IPS DF 6.9 (cell line): ENCODE measurements at places on chromosomes 12 and 14.

GRCh38 chr12:104738331-104738730 is 219.8 kb downstream of the SLC41A2 start:
- DNase-seq = no peak

GRCh38 chr12:31618228-31619025 is 27.5 kb upstream of the DENND5B start:
- DNase-seq = no peak

- no peak for DNase-seq
Observed at GRCh38 chr12:78189656-78190055, 359.0 kb downstream of the NAV3 start.

GRCh38 chr14:61033054-61033453 is 52.0 kb downstream of the SLC38A6 start:
- no peak for DNase-seq

- no peak for DNase-seq
Observed at GRCh38 chr14:31879661-31880348, 197.3 kb upstream of the ARHGAP5 start.

GRCh38 chr14:85822236-85822635 is 292.3 kb downstream of the FLRT2 start:
- DNase-seq = no peak

GRCh38 chr14:31070431-31070830 is 44.3 kb upstream of the STRN3 start:
- no peak for DNase-seq

DNA sequence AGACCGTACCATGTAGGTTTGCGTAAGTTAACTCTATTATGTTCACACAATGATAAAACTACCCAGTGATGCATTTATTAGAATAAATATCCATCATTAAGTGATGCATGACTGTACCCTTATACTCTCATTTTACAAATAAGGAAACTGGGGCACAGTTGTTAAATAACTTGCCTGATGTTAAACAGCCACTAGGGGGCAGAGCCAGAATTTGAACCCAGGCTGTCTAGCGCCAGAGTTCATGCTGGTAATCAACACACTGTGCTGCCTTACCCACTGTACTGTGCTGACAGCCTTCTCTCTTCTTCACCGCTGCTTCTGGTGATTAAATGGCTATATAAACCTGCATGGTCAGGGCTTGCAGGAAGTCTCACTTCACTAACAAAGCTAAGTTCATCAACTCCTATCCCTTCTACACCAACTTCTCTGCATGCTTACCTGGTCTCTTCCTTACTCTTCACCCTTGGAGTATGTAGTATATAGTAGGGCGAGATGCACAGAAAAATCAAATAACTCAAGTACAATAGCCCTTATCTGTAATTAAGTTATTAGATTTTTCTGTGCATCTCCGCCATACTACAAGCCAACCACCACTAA is 43.6 kb upstream of the APPL2 start:
- DNase-seq = peak; percentile 35

GRCh38 chr14:99703381-99703780 is 19.3 kb downstream of the CYP46A1 start:
- DNase-seq = no peak

DNA sequence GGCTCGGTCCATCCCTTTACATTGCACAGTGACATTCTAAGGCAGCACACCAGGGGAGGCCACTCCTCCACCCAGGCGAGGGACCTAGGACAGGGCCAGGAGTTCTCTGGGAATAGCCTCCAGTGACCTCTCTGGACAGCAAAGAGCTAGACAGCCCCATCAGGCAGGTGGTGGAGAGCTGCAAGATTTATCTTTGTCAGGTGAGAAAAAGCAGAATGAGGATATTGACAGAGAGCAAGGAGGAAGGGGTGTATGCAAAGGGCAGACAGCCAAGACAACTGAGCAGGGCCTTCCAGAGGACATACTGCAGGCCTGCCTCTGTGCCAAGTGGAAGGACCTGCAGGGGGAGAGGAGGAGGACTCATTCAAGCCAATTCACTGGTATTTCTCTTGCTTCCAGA is 112.4 kb upstream of the MAX start:
- no peak for DNase-seq

- DNase-seq = no peak
Observed at GRCh38 chr12:131773582-131774221, 54.5 kb upstream of the MMP17 start.

GRCh38 chr12:57230381-57231155 is 1.1 kb downstream of the SHMT2 start:
- DNase-seq = no peak

DNA sequence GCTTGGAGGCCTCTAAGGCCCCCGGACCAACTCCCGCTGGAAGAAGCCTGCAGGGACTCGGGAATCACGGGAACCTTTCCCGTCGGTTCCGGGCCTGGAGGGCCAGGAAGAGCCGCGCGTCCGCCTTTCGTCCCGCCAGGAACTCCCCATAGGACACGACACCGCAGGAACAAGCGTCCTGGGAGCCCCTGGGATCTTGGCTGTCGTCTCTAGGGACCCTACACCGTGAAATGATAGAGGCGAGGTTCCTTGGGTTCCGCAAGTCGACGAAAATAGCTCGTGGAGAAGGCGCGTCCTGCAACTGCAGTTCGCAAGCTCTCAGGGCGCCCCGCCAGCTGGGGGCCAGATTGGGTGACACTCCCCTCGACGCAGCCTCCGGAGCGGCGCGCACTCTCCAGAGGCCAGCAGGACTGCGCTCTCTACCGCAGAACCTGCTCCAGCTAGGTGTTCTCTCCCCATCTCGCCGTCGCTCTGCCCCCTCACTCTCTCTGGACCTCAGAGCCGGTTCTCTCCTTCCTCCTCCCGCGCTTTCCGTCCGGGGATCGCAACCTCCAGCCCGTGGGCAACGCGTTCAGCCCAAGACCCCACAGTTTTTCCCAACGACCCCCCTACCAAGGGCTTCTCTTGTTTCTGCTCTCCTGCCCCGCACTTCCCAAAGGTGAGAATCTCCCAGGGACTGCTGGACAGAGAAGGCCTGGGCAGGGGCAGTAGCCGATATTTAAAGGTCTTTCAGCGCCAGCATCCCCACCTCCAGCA is 776 bp downstream of the BMP4 start:
- no peak for DNase-seq

- no peak for DNase-seq
Observed at GRCh38 chr12:54240971-54241588, 38.8 kb downstream of the CBX5 start.

DNA sequence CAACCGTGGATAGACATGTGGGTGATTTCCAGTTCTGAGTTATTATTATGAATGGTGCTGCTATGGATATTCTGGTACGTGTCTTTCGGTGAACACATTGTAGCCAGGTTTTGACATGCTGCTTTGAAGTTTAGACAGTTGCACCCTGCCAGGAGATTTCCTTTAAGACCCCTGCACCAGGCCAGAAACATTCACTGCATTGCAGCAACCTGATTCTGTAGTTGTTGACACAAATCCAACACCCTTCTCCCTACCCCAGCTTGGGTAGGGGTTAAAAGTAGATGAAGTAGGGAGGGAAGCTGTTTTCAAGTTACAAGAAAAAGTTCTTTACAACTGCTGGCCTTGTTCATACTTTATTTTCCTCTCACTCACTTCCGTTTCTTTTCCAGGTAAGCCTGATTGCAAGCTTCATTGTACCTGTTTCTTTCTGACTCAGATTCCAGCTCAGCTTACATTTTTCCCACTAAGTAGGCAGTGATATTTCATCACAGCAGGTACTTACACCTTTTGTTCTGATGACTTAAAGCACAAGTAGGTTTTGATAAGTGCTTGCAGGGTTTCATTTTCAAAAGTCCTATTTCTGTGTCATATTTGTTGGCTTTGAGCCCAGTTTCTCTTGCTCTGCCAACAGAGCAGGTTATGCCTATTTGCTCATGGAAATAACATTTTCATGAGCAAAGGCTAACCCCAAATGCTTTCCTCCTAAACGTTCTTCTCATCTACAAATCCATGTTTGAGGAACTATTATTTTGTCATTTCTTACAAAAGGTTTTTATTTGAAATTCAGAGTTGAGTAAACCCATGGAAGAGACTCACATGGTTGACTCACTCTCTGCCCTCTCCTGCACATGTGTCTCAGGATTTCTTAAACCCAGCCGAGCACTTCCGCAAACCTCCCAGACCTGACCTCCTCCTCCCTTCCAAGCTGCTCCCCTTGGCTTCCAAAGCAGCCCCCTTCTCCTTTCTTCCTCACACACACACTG is 12.1 kb upstream of the LTA4H start:
- no peak for DNase-seq

- peak; percentile 82 for DNase-seq
Observed at GRCh38 chr12:6370994-6371754, 4.2 kb downstream of the SCNN1A start.

GRCh38 chr12:82910246-82910893 is 223.7 kb downstream of the TMTC2 start:
- DNase-seq = no peak

DNA sequence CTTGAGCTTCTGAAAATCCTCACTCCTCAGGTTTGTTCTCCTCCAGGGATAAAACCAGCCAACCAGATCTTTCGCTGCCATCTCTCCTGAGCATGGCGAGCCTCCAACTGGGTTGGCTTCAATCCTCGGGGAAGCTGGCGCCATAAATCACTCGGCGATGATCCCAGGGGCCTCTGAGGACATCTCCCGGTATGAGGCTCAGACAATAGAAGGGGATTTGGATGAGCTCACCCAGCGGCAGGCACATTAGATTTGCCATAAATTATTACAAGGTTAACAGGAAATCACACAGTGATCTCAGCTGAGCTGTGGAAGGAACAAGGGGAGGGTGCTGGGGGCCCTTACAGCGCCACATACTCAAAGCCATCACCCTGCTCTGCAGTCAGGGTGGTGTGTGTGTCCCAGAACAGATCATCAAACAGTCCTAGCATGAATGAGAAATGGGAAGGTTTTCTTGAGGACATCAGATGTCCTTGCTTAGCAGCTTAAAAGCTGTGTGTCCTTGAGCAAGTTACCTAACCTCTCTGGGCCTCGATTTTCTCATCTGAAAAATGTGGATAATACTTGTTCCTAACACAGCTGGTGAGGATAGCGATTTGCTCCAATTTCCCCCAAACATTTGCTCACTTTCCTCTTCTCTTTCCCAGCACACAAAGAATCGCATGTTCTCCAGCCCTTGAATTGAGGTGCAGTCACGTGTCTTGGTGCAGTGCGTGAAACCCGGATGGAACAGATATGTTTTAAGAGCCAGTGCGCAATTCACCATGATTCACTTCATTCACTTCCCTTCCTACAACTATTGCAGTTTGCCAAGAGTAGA is 142.8 kb downstream of the SCARB1 start:
- DNase-seq = no peak

- no peak for DNase-seq
Observed at GRCh38 chr14:56087671-56088471, 30.3 kb upstream of the PELI2 start.

GRCh38 chr14:65462411-65462810 is 49.9 kb downstream of the FUT8 start:
- DNase-seq = no peak

- no peak for DNase-seq
Observed at GRCh38 chr14:72640911-72641485, 252.9 kb downstream of the DPF3 start.

DNA sequence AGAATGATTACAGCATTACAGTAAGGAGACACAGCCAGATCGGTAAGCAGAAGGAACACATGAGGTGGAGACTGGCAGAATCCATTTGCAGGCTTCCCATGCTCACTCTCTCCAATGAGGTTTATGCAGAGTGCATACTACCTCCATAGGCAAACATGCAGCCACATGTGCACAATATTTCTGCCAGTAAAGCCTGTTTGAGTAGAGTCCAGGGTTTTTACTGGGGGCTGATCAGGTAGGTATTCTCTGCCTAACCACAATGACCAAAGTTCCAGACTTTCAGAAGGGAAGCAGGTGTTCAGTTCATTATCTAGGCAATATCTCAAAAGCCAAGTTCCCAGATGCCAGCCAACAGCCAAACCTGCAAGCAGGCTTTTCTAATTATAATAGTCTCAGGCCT is 31.1 kb downstream of the INTS13 start:
- DNase-seq = no peak

- no peak for DNase-seq
Observed at GRCh38 chr14:94005324-94006073, 8.4 kb downstream of the CCDC197 start.

DNA sequence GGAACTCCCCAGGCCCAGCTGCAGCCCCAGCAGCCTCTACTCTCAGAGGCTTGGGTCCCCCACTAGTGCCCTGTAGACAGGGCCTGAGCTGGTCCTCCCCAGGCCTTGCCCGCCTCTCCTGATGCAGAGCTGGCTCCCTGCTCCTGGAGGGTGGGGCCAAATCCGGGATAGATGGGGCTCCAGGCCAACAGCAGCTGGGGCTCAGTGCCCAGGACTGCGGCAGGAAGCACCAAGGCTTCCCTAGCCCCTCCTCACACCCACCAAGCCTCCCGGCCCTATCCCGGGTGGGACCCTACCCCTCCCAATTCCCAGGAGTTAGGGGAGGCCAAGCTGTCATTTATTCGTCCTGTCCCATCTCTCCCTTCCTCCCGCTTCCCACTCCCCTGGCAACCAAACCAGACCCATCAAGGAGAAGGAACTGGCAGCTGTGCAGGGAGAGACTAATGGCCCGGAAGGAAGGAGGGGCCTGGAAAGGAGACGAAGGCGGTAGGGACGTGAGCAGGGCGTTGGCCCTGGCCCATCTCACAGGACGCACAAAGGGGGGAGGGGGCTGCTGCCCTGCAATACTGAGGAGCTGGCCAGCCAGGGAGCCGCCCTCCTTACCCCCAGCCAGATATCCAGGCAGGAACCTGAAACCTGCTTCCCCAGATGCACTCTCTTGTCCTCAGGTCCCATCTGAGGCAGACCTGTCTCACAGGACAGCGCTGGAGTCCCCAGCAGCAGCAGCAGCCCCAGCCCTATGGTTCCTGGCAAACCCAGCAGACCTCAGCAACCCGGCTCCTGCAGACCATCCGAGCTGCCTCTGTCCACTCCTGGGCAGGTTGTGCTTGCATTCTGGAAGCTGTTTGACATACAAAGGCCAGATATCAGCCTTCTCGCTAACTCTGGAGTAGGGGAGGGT is 1.6 kb upstream of the PRPH start:
- no peak for DNase-seq

DNA sequence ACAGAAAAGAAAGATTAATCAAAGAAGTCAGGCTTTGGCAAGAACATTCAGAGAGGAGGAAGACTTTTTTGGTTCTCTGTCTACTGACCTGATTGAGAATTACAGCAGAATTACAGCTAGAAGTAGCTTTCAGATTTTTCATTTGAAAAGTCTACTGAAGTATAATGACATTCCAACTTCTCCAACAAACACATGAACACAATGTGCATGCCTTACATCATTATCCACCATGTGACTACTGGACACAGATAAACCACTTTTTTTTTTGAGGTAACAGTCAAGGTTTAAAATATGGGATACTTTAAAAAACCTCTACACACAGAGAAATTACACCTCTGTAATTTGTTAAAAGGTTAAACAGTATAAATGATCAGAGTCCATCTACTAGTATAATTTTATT is 12.3 kb downstream of the BTBD7 start:
- DNase-seq = no peak

- DNase-seq = no peak
Observed at GRCh38 chr14:80425686-80426085, 214.4 kb upstream of the DIO2 start.

DNA sequence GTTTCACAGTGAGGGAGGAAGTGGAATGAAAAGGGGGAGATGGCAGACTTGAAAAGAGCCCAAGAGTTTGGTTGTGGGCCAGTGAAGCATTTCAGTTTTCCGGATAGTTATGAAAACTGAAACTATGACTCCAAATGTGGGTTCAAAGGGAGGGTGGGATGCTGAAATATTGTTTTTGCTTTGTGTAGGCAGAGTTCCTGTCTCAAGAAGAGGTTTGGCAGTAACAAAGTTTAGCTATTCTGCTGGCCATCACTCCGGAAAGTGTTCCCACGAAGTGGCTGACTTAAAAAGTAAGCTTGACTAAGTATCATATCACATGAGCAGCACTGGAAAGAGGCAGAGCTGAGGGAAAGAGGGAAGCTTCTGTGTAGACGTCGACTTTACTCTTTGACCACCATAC is 85.2 kb downstream of the CAND1 start:
- no peak for DNase-seq
